ENCODE measurements at places on chromosomes 12 and 14. TPM values are rescaled to one million over a fixed set of nuclear protein-coding genes. Genes with fewer than 3 reads are reported as not detected.

DNA sequence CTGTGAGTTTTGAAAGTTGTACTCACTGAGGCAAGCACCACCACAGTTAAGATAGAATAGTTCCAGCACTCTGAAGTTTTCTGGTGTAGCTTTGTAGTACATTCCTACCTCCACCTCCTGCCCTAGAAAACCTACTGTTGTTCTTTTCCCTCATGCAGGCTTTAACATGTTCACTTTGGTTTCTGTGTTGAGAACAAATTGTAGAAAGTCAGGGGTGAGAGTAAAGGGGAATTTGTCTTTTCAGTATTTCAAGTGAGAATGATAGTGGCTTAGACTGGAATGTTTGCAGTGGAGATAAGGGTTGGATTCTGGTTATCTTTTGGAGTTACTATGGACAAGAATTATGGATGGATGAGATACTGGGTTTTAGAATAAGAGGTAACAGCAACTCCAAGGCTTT is 67.2 kb downstream of the AEBP2 start:
- DNase-seq = no peak

- DNase-seq = no peak
Measured at GRCh38 chr12:121713257-121713777, 765 bp downstream of the TMEM120B start.

SALL2 gene
- 0.03 TPM for total RNA-seq

- no peak for DNase-seq
Measured at GRCh38 chr12:120119271-120119973, 2.9 kb upstream of the RAB35 start.

TSPAN9 gene
- total RNA-seq = 18.5 TPM

CMKLR1 gene
- 0.21 TPM for total RNA-seq

SDR9C7 gene
- total RNA-seq = not detected

GRCh38 chr12:121810234-121810817 is 6.5 kb downstream of the SETD1B start:
- no peak for DNase-seq

DNA sequence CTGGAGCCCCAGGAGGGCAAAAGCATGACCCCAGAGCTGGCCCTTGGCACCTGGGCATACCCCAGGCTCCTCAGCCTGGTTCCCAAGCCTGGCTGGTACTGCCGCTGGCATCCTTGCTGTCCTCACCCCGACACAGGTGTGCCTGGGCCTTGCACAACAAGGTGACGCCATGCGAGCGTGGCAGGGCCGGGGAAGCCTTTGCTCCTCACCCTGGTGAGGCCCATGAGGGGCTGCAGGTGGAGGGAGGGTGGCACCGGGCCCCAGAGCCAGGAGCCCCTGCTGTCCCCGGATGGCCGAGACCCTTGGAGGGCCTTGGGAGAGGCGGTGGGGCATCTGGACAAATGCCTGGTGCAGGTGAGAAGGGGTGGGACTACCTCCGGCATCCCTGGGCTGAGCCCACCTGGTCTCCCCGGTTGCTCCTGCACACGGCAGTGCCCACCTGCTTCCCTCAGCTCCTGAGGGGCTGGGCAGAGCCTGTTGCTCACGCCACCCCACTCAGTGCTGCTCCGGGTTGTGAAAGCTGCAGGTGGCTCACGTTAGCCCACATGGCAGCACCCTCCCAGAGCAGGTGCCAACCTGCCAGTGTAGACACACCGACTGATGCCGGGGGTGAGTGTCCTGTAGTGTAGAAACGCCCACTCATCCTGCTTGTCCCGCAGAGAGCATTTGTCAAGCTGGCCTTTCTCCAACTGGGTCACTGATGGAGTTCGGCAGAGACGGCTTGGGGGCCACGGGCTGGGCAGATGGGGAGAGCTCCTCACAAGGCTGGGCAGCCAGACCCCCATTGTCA is 24.6 kb upstream of the KIF26A start:
- no peak for DNase-seq

DNA sequence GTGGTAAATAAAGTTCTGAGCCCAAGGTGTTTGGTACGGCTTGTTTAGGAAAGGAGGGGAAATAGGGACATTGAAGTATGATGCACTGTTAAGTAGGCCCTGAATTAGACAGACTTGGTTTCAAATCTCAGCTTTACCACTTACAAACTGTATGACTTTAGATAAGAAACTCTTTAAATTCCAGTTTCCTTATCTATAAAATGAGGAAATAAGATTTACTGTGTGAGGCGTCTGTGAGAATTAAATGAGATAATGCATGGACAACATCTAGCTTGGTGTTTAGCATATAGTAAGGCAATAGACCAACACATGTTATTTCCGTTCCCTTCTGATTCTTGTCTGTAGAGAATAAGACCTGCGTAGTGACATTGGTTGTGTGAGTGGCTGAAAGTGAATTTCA is 7.0 kb downstream of the NCKAP1L start:
- DNase-seq = no peak

DNA sequence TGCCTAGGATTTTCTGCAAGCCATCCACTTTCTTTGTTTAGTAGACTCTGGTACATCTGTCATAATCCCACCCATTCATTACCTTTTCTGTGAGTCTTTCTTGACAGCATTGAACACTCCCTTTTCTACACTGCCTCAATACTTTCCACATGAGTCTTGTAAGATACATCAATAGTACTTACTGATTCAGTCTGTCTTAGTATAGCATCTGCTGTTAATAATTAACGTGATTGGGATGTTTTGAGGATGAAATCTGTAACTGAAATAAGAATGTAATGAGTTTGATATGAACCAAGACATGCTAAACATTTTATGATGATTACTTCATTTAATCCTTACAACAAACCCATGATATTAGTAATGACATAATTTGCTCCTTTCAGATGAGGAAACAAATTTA is 196.2 kb upstream of the FOXG1 start:
- no peak for DNase-seq

DNA sequence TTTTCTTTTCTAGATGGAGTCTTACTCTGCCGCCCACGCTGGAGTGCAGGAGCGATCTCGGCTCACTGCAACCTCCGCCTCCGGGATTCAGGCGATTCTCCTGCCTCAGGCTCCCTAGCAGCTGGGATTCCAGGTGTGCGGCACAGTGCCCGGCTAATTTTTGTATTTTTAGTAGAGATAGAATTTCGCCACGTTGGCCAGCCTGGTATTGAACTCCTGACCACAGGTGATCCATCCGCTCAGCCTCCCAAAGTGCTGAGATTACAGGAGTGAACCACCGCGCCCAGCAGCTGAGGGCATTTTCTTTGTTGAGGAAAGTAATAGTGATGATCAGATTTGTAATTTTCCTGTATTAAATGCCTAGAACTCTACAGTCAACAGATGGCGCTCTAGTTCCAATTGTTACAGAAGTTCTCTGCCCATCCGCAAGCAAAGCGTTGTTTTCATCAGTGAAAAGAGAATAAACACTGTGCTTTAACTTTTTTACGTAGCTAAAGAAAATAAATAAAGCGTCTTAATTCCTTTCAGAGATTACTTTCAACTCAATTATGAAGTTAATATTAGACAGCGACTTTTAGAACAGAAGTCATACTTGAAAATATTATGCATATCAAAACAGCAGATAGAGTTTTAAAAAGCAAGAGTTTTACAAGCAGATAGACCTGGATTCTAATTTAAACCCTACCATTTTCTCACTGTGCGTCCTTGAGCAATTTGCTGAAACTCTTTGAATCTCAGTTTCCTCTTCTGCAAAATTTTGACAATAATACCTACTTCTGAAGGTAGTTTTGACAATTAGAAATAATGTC is 335.1 kb downstream of the DUSP6 start:
- peak; percentile 75 for DNase-seq

GRCh38 chr14:69956970-69957369 is 77.8 kb downstream of the SMOC1 start:
- DNase-seq = no peak

DNA sequence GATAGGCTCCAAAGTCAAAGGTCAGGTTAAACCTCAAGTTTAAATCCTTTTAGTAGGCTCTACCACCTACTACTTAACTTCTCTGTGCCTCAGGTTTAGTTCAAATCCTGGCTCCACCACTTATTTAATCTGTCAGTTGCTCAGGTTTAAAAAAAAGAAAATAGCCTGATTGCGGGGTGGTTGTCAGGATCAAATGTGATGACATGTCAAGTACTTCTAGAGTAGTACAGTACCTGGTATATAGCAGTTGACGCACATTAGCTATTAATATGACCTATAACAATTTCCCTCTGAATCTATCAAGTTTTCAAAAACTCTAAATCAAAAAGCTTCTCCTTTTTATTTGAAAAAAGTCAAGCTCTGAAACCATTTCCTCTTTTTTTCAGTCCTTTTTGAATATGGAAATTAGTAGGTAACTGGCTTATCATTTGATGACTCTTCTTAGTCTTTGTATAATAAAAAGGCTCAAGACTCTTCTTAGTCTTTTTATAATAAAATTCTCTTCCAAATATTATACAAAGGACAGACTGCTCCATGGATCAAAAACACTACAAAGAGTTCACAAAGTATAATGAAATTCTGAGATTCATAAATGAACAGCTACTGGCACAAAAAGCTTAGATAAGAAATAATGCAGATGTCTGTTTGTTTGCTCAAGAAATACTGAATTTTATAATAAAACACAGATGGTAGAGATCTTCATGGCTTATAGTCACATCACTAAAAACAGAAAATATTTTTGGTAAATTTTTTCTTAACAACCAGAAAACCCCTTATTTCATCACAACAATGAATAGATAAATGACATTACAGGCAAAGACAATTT is 5.0 kb downstream of the OSBPL8 start:
- no peak for DNase-seq

IGF1 gene
- not detected for total RNA-seq

- DNase-seq = peak; percentile 53
Measured at GRCh38 chr12:15977999-15978951, 67.1 kb downstream of the DERA start.

GRCh38 chr12:104334581-104334980 is 31.0 kb downstream of the EID3 start:
- no peak for DNase-seq

DNA sequence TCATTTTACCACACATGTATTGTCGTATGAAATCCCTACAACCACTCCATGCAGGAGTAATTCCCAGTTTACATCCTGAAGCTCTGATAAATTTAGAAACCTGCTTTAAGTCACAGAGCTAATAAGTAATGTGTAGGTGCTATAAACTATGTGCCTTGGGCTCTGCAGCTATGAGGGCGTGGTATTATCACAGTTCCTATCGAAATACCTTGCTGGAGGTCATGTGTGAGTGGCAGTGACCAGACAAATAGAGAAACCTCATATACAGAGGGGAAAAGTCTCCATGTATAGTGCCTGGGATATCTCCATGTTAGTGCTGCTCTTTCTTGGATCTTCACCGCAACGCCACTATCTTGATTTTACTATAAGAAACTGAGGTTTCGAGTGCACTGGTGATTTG is 883 bp upstream of the TBC1D15 start:
- no peak for DNase-seq

DNA sequence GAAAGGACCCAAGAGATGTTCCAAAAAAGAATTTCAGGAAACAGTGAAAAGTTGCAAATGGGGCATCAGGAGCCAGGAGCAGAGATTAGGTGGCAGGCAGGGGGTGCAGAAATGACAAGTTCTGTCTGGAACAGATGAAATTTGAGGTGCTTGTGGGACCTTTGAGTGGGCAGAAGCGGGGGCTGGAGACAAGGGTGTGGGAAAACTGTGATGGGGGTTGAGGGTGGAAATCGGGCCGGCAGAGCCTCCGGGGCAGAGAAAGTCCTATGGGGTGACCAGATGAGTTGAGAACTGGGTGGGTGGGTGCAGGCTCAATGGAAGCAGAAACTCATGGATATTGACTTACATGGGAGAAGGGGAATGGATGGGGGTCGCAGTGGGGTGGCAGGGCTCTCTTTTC is 1.6 kb upstream of the NR4A1 start:
- no peak for DNase-seq

DNA sequence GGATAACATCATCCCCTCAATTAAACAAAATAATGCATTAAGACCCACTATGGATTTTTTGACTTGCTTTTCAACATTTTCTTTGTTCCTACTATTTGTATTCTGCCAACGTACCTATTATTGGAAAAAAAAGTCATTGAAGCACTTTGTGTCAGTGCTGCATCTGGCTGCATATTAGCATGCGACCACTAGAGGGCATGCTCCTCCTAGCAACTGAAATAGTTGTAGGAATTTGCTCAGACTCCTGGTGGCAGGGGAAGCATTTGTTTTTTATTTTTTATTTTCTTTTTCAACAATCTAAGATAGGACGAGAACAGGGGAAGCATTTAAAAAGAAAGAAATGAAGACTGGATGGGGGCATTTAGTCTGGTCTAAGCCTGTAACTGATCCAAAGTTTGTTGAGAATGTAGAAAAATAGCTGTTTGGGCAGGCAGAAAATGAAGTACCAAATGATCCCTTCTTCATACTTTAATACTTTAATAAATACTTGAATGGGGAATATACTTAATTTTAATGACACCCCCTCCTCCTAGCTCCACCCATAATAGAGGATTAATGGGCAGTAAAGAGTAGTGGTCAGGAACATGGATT is 14.5 kb upstream of the CLEC4A start:
- DNase-seq = peak; percentile 57

- DNase-seq = no peak
Measured at GRCh38 chr12:68675101-68675842, 11.5 kb upstream of the NUP107 start.

DNA sequence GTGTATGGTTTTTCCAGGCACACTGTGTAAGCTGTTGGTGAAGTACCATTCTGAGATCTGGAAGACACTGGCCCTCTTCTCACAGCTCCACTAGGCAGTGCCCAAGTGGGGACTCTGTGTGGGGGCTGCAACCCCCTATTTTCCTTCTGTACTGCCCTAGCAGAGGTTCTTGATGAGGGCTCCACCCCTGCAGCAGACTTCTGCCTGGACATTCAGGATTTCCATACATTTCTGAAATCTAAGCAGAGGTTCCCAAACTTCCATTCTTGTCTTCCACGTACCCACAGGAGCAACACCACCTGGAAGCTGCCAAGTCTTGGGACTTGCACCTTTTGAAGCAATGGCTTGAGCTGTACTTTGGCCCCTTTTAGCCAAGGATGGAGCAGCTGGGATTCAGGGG is 85.2 kb upstream of the PRMT8 start:
- DNase-seq = no peak

GRCh38 chr14:68973639-68974038 is 5.5 kb downstream of the ACTN1 start:
- no peak for DNase-seq

DNA sequence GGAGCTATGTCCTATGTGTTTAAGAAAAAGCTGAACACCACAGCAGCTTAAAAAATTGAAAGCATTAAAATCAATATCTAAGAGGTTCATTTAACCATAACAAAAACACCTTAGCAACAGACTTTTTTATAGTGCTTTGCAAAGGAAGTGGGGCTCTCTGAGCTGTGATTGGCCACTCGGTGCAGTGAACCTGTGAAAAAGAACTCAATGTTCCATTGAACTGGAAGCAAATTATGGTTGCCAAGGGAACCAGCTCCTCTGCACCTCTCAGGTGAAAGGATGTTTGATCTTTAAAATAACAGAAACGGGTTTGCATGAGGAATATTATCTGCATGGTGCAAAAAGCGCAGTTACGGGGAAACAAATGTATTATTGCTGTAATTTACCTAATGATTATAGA is 149.4 kb downstream of the SNAPC1 start:
- DNase-seq = no peak

- no peak for DNase-seq
Measured at GRCh38 chr12:96190413-96191108, 3.6 kb upstream of the ELK3 start.
